ENCODE measurements at places on chromosomes 6 and 20.

- no peak for DNase-seq
Observed at GRCh38 chr6:157946053-157946617, 35.5 kb upstream of the SYNJ2 start.

GRCh38 chr6:92538275-92538674 is 881.1 kb downstream of the EPHA7 start:
- peak; percentile 52 for DNase-seq

GRCh38 chr20:54013471-54013870 is 56.9 kb downstream of the BCAS1 start:
- DNase-seq, result no peak

- no peak for DNase-seq
Observed at GRCh38 chr6:155492061-155492735, 36.6 kb upstream of the NOX3 start.

- no peak for DNase-seq
Observed at GRCh38 chr20:25541676-25542075, 43.7 kb downstream of the NINL start.

GRCh38 chr6:4581468-4582385 is 194.5 kb upstream of the CDYL start:
- peak; percentile 67 for DNase-seq

DNA sequence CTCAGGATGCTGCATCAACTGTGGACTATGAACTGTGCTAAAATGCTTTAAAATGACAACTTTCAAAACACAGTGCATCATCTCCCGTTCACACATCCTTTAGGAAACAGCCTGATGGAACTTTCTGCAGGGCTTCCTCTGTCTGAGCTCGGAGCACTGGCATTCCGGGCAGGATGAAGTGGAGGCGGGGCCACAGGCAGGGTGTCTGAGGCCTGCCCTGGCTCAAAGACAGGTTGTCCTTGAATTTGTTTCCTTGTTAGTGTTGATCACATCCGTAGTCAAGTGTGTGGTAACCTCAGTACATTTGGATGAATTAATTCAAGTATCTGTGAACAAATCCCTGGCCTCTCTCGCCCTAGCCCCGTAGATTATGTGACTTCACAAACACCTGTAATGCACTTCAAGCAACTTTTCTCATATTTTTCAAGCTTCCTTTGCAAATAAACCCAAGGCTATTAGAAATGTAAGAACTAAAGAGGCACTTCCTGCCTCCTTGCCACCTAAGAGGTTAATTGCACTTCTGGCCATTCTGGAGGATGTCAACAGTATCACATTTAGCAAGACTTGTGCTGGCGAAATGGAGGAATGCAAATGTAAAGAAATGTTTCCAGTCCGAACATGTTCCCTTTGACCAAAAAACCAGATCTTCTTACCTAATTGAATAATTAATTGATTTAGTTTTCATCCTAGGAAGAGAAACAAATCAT is 3.1 kb downstream of the CD93 start:
- DNase-seq, result no peak

GRCh38 chr20:5570452-5570851 is 179.7 kb upstream of the SHLD1 start:
- DNase-seq, result no peak

GRCh38 chr6:17919496-17919895 is 67.9 kb downstream of the KIF13A start:
- DNase-seq, result no peak

- DNase-seq, result no peak
Observed at GRCh38 chr6:121274666-121275295, 59.5 kb downstream of the TBC1D32 start.

DNA sequence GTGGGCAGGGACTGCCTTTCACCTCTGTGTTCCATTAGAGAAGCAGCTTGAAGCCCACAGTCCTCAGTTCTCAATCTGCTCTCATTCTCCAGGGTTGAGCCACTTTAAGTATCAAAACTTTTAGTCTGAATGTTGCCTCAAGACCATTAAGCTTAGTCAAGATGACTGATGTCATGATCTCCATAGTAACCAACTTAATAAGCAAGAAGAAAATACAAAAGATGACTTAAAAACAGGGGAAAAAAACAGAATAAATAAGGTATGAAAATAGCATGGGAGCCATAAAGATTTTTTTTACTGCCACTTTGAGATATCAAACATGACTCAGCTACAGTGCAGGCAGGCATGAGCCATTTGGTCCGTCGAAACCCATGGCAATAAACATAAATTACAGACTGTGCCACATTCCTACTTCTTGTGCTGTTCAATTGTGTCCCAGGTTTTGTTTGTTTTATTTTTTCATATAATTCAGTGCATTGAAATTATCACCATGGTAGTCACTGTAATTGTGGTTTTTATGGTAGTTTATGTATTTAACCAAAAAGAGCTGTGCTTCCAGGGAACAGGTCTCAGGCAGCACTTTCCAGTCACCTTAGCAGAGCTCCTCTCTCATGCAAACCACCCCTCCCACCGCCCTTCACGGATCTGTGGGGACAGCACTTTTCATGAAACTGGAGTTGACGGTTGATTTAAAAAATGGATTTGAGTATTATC is 156.5 kb upstream of the INSM1 start:
- DNase-seq, result peak; percentile 16

- DNase-seq, result no peak
Observed at GRCh38 chr20:14569641-14570040, 232.2 kb upstream of the FLRT3 start.

DNA sequence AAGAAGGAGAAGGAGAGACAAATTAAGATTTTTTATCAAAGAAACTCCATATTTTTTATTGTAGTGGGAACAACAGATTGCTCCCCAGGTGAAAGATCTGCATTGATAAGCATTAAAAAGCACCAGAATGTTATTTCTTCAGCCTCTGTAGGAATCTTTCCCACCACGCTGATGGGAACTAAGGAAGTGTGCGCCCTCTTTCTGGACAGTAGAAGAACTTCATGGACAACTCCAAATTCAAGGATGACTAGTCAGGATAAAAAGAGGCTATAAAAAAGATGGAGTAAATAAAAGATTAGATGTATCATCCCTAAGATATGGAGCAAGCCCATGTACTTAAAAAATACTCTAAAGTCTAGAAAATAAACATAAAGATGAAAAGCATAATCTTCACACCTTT is 45.8 kb upstream of the PAK5 start:
- DNase-seq, result no peak

DNA sequence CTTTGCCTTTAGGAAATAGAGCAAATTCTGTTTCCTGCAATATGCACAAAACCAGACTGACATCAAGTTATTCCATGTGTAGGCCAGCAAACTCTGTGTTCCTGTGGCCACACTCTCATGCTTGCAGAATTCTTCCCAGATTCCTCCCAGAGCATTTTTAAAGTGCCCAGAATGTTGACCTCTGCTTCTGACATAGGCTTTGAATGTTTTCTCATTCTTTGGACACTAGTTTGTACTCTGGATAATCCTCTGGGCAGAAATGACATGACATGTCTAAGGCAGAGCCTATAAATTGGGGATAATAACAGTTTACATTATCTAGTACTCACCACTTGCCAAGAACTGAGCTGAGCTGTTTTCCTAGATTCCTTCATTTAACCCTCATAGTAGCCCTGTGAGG is 9.2 kb upstream of the EFHC1 start:
- DNase-seq, result no peak

DNA sequence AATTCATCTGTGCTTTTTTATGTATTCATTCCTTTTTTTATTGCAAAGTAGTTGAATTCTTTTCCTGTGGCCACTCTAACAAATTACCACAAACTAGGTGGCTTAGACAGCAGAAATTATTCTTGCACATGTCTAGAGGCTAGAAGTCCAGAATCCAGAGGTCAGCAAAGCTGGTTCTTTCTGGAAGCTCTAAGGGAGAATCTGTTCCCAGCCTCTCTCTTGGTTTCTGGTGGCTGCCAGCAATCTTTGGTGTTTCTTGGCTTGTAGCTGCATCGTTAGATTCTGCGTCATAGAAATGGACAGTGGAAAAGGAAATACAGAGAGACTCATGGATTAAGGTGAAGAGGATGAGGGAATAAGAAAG is 39.3 kb downstream of the GSTA2 start:
- no peak for DNase-seq

DNA sequence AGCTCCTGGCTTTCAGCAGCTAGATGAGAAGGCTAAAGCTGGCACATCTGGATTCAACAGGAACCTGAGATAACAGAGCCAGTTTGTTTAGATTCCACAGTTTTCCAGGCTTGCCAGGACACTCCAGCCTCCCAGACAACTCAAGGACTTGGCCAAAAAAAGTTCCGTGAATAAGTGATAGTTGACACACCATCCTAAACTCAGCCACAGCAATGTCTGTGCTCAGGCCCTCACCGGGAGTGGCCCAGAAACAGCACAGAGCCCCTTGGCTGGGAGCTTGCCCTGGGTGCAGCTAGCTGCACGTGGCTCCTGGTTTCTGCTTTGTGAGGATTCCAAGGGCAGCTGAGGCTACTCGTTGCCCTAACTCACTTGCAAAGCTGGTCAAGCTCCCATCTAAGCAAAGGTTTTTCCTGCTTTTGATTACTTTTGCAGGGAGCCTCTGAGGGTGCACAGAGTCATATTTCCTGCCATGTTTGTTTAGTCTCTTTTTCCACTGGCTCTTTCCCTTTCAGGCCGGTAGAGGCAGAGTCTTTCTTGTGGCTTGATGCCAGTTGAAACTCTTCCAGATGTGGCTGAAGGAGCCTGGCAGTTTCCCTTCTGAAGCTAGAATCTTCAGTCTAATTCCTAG is 118.3 kb upstream of the ECI2 start:
- no peak for DNase-seq

DNA sequence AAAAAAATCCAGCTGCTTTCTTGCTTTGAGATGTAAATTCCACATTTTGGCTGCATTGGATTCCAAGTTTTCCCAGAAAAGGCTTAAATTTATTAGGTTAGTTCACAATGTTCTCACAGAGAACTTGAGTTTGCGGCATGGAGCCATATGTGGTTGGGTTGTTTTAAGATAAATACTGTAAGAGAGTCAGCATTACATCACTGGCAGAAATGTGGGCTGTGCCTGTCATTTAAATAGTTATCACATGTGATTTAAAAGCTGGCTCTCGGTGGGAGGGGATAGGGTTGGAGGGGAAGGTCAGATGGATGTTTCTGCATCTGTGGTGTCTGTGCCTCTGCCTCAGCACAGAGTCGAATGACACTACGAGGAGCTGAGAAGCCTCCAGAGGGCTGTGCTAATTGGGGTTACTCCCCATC is 73.8 kb upstream of the SCP2D1 start:
- peak; percentile 6 for DNase-seq

- DNase-seq, result no peak
Observed at GRCh38 chr6:133623621-133624020, 265.3 kb upstream of the TCF21 start.

DNA sequence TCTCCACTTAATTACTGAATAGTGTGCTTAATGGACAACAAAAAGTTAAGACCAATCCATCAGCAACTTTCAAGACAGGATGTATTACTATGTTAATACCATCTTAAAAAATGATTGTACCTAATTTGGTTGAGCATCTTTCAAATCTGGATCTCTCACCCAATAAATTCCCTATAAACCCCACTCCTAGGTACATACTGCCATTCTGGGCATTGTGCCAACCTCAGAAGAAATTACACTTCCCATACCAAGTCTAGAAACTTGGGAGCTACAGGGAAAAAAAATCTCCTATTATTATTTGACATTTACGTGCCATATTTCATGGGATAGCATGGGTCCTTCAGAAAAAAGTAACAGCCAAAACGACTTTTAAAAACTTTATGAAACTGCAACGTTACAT is 5.1 kb downstream of the SYNCRIP start:
- DNase-seq, result no peak

DNA sequence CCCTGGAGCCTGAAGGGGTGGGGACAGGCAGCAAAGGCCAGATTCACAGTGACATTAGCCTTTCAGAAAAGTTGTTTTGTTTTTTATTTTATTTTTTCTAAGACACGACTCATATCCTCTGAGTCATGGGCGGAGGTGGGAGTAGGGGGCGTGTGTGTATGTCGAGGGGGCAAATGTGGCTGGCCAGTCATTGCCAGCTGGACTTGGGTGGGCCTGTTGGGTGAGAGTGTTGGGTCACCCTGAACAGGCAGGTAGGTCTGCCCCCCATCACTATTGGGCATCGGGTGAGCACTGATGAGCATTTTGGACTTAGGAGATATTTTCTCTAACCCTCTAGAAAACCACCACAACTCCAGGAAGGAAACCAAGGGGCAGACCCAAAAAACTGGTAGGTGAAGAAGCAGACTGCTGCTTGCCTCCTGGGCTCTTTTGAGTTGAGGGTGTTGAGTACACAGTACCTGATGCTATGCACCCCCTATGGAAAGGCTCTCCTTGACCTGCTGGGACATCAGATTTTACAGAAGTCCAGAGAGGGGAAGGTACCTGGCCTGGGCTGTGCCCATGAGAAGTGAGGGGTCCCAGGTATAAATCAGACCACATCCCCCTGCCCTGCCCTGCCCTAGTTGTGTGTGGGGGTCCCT is 5.6 kb downstream of the SMIM29 start:
- DNase-seq, result no peak

- no peak for DNase-seq
Observed at GRCh38 chr6:159193923-159194322, 24.7 kb downstream of the FNDC1 start.

All from HS-5 (cell line).